NCI-H1105 (cell line): ENCODE measurements at places on chromosomes 1 and 21.
A peak's percentile ranks its signal among the peaks of the same experiment; 100 is the strongest.

DNA sequence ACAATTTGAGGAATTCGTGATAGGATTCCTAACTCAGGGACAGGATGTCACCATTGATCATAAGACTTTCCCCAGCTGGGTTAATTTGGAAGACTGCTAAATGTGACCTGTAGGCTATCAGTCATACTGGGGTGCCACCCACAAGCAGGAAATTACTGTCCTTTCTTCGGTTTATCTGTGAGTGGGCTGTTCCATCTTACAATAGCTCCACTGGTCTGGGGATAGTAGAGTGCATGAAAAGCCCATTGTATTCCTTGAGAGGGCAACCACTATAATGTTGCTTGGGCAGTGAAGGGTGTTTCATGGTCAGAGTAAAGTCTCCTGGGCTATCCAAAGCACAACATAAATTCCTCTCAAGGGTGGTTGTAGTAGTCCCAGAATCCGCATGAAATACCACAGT lies 1523.0 kb upstream of the B3GALT2 start:
- no peak for DNase-seq

DNA sequence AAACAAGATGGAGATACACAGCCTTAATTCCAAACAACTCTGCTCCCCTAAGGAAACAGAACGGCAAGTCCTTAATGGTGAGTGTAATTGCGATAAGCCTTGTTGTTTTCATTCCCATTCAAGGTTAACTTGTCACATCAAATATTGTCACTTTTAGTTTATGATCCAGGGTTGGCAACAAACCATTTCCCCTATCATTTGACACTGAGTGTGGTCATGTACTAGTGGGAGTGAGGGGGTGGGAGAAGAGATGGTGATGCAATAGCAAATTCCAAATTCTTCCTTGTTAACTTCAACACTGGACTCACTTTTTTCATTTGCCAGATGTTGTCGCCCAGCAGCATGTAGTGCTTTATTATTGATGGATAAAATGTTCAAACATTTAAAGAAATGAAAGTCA lies 140.4 kb downstream of the ZNF326 start:
- no peak for DNase-seq

GRCh38 chr1:112237983-112238545 lies 157.9 kb upstream of the CTTNBP2NL start:
- no peak for DNase-seq

DNA sequence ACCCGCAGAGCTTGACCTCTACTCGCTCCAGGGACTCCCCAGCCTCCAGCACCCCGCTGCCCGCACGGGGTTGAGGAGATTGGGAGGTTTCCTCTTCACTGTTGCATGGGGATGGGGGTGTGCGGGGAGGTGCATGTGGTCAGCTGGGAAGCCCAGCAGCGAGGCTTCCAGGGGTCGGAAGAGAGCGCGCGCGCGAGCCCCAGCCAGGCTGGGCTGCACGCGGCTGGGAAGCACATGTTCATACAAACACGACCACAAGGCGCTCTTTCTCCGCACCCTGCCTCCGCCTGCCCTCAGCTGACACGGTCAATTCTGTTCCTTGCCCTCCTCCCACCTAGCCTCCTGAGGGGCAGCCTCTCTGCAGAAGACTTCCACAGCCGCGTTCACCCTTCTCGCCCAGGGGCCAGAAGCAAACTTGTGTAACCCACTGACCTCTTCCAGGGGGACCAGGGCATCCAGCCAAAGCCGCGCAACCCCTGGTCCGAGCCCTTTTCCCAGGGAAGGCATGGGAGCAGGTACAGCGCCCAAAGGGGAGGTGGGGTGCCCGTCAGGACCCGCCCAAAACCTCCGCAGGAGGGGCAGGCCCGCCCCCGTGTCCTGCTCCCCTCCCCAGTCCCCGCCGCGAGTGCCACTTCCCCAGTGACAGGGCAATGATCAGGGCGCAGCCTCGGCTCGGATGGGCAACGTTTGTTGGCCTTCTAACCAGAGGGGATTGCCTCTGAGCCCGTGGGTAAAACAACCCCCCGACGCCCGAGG lies 1.3 kb downstream of the COL24A1 start:
- no peak for DNase-seq

- no peak for DNase-seq
These were observed 168.5 kb upstream of the RUNX1 start for GRCh38 chr21:35217504-35218060.

DNA sequence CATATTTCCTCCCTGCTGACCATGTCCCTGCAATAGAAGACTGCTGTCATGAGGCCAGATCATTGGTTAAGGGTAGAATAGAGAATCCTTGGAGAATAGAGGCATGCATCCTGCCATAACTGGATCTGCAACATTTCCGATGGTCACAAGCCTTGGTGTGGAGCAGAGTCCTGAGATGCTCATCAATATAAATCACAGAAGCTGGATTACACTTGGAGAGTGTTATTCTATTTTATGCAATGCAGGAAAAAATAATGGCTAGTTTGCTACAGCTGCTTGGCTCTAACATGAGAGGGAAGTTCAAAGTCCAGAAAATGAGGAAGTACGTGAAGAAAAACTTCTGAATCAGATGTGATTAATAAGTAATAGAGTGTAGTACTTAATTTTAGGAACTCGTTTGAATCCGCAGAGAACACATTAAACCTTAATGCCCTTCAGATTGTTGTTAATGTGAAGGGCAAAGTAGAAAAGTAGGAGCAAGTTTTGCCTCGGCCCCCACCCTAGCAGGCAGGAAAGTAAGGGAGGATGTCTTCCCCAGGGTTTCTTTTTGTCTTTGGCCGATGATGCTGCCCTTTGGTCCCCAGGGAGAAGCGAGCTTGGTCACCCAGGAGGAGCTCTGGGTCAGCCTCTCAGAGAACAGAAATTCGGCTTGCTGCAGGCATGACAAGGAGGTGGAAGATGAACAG lies 59.5 kb downstream of the KCNK1 start:
- DNase-seq, result no peak

DNA sequence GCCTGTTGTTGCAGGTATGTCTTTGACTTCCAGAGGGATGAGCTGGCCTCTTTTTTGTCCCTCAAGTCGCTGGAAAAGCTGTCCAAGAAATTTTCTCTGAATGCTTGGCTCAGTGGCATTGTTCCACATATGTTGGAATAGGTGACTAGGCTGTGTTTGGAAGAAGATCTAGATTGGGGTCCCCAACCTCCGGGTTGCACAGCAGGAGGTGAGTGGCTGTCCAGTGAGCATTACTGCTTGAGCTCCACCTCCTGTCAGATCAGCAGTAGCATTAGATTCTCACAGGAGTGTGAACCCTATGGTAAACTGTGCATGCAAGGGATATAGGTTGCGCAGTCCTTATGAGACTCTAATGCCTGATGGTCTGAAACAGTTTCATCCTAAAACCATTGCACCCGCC lies 18.1 kb downstream of the BACH1 start:
- no peak for DNase-seq

- DNase-seq, result no peak
These were observed 67.2 kb downstream of the FAM163A start for GRCh38 chr1:179810367-179810715.

DNA sequence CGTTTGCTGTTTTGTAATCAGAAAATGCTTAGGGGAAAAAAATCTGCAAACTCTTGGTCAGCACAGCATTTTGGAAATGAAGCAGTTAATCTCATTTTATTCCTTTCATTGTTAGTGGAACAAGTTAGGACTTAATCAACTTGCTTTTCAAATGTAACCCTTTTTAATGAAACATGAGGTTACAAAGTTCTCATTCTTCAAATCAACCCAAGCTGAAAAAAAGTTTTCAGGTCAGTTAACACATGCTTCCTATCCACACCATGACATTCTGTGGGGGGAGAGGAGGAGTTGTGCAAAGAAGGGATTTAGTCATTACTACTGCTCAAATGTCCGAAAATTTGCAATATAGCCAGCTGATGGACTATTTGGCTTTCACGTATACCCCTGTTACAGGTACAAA lies 283.2 kb upstream of the LYPLAL1 start:
- no peak for DNase-seq

- peak; percentile 66 for DNase-seq
These were observed 24.1 kb downstream of the GPR3 start for GRCh38 chr1:27416387-27417111.

DNA sequence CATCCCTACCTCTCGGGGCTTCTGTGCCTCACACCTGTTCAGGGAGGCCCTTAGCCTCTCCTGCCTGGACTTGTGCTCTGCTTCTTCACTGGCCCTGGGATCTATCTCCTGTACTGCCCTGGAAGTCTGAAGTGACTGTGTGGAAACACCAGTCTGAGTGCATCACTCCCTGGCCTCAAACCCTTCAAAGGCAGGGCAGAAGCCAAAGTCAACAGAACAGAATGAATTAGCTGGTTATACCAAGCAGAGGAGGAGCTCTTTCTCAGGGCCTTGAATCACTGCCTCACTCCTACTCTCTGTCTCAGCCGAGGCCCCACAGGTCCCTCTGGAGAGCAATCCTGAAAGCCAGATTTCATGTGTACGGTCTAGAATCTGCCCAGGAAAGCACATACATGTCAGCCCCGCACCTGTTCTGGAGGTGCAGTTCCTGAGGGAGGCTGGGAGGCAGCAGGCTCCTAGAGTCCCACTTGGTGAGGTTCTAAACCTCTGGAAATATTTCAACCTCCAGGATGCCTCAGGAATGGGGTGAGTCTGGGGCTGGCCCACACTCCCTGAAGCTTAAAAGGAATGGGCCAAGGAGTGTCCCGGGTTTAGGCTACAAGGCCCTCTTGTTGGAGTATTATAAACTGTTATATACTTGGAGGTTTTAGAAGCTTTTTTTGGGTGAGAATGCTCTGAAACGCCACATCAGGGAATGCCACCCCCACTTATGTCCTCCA lies 98.3 kb downstream of the ABCA4 start:
- no peak for DNase-seq

- DNase-seq, result no peak
These were observed 101.0 kb downstream of the PDE9A start for GRCh38 chr21:42754270-42754933.
